GM12878 (cell line): ENCODE measurements at places on chromosomes 7 and 10. TPM values are rescaled to one million over a fixed set of nuclear protein-coding genes. Genes with fewer than 3 reads are reported as not detected.

CADPS2 gene
- 0.18 and 0.53 TPM in 2 replicates for total RNA-seq

GIMAP8 gene
- total RNA-seq: 5.7 and 6.2 TPM in 2 replicates

MSS51 gene
- 1.2 and 1.5 TPM in 2 replicates for total RNA-seq

NANOS1 gene
- total RNA-seq: 0.36 and 0.61 TPM in 2 replicates

IGF2BP3 gene
- total RNA-seq: 48.5 and 49.7 TPM in 2 replicates

DNA sequence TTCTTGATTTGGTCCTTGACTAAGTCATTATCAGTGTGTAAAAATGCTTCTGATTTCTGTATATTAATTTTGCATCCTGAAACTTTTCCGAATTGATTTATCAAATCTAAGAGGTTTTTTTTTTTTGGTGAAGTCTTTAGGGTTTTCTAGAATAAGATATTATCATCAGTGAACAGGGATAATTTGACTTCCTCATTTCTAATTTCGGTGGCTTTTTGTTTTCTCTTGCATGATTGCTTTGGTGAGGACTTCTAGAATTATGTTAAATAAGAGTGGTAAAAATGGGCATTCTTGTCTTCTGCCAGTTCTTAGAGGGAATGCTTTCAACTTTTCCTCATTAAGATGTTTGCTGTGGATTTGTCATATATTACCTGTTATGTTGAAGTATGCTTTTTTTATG is 170.5 kb downstream of the CCDC7 start:
- no peak for DNase-seq
- H3K27me3 ChIP-seq: no peaks in the 10 kb centered on the region
- H3K27ac ChIP-seq: no peak overlapping the region

GRCh38 chr10:60139798-60140566 is 233.6 kb upstream of the CCDC6 start:
- no peak for DNase-seq
- no peak overlapping the region for H3K27ac ChIP-seq
- no peak overlapping the region for H3K4me3 ChIP-seq
- no peaks in the 10 kb centered on the region; the same call in 1 of the 2 replicates for H3K4me1 ChIP-seq
- H3K27me3 ChIP-seq: no peaks in the 10 kb centered on the region; the same call in 1 of the 2 replicates
- no peaks in the 10 kb centered on the region for H3K36me3 ChIP-seq

GRCh38 chr10:59876695-59877094 is 29.7 kb downstream of the CCDC6 start:
- H3K27me3 ChIP-seq: no peaks in the 10 kb centered on the region
- no peaks in the 10 kb centered on the region for H3K36me3 ChIP-seq
- DNase-seq: no peak
- H3K27ac ChIP-seq: no peak overlapping the region
- peaks cover 53% of the 10 kb centered on the region for H3K4me1 ChIP-seq

- H3K4me3 ChIP-seq: no peak overlapping the region
- H3K27ac ChIP-seq: no peak overlapping the region
- no peaks in the 10 kb centered on the region for H3K36me3 ChIP-seq
- H3K27me3 ChIP-seq: no peaks in the 10 kb centered on the region
These were observed 9.7 kb downstream of the EXOC6 start for GRCh38 chr10:92857904-92858514.

DNA sequence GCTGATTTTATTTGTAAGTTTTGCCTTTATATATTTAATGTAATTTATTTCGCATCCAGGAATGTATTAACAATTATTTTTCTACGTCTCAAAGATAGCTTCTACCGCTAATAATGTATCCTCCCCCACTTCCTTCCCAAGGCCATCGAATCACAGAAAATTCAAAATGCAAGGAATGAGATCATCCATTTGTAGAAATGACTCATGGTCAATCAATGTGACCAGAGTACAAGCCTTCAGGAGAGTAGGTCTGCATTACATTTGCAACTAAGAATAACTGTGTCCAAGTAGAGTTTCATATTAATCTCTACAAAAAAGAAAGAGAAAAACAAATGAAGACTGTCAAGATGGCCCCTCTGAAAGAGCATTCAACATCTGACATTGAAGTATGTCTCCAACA is 205.9 kb upstream of the PHF14 start:
- no peak overlapping the region for H3K27ac ChIP-seq
- H3K4me3 ChIP-seq: no peak overlapping the region
- H3K36me3 ChIP-seq: no peaks in the 10 kb centered on the region
- H3K4me1 ChIP-seq: no peaks in the 10 kb centered on the region
- DNase-seq: no peak
- no peaks in the 10 kb centered on the region for H3K27me3 ChIP-seq

DNA sequence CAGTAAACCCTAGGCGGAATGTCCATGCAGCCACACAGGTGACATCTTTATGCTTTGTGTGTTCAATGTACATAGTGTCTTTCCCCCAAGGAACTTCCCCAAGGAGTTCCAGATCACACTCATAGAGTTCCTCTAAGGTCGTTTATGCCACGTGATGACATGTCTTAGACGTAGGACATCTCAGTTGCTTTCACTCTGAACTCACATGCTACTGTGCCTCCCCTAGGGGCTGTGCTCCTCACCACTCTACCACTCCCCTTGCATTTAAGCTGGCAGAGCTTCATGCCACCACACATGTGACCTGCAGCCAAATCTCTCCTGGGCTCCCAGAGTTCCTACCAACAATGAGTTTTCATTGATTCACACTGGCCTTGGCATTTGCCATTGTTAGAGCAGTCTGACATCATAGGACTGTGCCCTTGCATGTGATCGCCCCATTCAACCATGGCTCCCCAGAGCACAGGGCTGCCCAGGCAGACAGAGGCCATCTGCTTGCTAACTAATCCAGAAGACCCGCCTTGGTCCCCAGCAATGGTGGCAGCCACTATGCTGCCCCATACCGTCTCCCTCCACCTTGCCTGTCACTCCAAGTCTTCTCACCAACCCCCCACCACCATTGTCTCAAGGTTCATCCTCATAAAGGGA is 95.3 kb upstream of the MACROH2A2 start:
- H3K4me1 ChIP-seq: peaks cover 9% of the 10 kb centered on the region
- H3K27ac ChIP-seq: no peak overlapping the region
- no peak overlapping the region for H3K4me3 ChIP-seq
- peaks cover 2% of the 10 kb centered on the region; the same call in 1 of the 2 replicates for H3K27me3 ChIP-seq
